ENCODE measurements at places on chromosomes 16 and 17.

DNA sequence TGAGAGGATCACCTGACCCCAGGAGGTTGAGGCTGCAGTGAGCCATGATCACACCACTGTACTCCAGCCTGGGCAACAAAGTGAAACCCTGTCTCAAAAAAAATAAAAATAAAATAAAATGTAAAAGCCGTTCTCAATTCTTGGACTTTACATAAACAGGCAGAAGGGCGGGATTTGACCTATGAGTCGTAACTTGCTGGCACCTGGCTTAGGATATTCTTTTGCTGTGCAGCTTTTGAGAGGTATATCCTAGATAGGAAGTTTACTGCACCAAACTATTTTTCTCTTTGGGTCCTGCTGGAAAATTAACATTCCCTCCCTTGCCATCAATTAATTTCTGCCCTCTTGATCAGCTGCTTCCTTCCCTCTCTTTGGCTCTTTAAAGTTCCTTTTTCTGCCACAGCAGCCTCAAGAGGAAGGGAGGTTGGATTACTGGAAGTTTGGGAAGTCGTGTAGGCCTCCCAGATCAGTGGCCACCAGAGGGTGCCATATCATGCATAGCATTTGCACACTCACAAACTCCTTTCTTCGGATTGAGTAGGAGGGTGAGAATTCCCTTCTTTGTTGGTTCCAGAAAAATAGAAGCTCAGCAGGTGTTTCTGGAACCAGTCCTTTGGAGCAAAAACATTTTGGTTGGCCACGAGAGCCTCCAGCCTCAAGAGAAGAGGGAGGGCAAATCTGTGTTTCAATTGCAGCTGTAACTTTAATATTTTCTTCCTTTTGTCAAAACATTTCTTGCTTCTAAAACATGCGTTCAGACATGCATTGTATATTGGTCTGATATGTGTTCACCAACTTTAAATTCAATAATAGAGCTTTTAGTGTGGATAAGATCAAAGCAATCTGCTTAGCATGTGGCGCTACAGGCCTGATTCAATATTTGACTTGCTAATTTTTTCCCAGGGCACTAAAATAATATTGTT is 147.3 kb downstream of the CCDC182 start:
- DNase-seq, result peak; percentile 79

- peak; percentile 75 for DNase-seq
Measured at GRCh38 chr17:50169121-50169764, 3.4 kb downstream of the SGCA start.

GRCh38 chr17:63365366-63366240 is 80.5 kb downstream of the CYB561 start:
- DNase-seq, result peak; percentile 5

GRCh38 chr16:80996688-80997138 is 10.0 kb downstream of the CMC2 start:
- no peak for DNase-seq

DNA sequence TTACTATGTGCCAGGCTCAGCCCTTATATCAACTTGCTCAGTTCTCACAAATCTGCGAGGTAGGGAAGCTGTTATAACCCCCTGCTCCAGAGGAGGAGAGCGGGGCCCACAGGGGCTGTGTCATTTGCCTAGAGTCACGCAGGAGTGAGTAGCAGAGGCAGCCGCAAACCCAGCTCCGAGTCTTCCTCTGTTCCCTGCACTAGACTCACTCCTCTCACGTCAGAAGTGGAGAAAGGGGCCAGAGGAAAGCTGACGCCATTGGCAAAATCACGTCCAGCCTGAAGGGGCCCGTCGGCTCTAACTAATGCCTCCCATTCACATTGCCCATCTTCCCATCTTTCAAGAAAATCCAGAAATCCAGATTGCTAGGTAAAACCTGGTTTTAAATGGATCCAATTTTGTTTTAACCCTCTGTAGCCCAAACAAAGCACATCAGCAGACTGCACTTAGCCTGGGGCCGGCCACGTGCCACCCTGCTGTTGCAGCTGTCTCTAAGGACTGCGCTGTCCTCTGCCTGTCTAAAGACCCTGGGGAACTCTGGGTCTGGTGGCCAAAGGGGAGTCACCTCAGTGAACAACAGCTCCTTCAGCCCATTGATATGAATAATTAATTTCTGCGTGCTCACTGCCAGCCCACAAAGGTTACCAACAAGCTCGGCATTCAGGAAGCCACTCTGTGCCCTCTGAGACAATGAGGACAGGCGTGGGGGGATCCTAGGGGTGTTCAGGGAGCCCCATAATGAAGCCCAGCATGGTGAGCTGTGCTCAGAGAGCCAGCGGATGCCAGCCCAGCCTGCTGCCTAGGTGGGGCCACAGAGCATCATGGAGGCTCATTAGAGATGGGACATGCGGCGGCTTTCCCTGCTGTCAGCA is 36.7 kb upstream of the ABR start:
- no peak for DNase-seq

GRCh38 chr17:8643855-8644506 is 13.5 kb upstream of the MYH10 start:
- DNase-seq, result no peak

DNA sequence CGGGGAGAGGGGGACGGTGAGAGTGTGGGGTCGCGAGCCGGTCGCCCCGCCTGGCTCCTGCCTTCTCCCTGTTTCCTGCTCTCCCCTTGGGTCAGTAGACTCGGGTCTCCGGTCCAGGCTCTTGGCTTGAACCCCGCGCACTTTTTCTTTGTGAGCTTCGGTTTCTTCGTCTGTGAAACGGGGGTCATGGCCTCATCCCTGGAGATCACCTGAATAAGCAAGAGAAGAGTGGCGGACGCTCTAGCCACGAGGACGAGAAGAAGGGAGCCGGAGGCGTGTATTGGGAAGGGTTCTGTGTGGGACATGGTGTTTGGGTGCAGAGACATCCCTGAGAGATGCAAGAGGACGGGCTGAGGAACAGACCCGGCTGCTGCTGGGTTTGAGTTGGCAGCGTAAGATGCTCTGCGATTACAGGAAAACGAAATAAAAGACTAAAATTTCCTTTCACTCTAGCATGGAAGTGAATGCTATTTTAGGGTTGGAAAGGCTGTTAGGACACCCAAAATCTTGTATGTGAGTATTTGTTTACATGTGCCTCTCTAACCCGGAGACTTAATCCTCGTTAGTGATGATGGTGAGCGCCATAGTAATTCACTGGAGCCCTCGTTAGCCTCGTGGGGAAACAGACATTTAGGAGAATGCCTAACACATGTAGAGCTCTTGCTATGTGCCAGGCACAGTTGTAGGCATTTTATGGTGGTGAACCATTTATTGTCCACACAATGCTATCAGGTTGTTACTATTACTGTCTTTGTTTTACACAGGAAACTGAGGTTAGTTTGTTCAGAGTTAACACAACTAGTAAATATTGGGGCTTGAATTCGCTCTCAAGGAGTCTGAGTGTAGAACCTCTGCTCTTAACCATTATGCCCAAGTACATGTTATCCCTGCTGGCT is 646 bp downstream of the KIF22 start:
- DNase-seq, result no peak

DNA sequence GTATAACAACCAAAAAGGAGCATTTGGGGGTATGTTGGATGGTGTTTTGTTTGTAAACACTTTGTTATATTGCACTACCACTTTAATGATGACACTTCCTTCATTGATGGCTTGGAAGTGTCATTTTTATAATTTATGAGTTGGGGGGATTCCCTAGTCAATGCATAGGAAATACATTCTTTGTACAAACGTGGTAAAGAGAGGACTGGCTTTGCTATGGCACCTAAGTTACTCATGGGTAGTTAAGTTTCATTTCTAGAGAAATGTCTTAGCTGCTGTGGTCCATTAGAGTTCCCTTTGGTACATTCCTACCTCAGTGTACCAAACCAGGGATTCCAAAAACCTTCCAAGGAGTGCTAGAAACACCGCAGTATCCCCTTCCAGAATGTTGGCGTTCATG is 63.7 kb upstream of the CMIP start:
- DNase-seq, result no peak

DNA sequence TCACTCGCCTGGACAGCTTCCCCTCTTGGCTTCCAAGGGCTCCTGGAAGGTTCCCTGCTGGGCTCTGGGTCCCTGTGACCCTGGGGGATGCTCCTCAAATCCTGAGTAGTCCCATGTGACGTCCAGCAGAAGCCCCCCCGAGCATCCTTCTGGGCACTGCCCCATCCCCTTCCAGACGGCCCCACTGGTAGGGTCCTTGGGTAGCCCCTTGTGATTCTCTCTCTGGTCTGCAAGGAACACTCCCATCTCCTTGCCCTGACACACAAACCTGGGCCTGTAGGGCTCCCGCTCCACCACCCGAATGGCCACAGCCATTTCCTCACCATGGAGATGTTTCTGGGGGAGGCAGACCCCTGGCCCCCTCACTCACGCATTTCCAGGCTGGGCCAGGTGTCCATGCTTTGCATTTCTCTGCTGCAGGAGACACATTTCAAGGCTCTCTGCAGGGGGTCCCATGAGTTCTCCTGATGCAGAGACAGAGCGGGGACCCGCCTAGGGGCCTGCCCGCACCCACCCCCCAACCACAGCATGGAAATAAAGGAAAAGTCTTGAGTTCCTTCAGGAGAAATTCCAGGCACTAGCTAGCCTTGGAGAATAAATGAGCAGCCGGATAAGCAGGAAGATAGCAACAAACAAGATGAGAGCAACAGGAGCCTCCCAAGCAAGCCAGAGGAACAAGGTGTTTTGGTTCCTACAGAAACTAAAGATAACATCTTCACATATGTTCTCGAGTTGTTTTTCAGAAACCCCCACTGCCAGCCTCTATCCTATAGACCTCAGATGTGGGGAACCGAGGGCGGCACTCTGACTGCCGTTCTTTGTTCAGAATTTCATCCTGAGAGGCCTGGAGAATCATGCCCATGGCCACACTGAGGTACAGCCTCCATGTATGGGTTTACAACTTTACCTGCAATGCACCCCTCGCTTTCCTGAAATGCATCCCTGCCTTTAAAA is 128.8 kb downstream of the MGAT5B start:
- DNase-seq, result no peak

GRCh38 chr17:49022391-49022941 is 25.3 kb downstream of the IGF2BP1 start:
- peak; percentile 84 for DNase-seq

DNA sequence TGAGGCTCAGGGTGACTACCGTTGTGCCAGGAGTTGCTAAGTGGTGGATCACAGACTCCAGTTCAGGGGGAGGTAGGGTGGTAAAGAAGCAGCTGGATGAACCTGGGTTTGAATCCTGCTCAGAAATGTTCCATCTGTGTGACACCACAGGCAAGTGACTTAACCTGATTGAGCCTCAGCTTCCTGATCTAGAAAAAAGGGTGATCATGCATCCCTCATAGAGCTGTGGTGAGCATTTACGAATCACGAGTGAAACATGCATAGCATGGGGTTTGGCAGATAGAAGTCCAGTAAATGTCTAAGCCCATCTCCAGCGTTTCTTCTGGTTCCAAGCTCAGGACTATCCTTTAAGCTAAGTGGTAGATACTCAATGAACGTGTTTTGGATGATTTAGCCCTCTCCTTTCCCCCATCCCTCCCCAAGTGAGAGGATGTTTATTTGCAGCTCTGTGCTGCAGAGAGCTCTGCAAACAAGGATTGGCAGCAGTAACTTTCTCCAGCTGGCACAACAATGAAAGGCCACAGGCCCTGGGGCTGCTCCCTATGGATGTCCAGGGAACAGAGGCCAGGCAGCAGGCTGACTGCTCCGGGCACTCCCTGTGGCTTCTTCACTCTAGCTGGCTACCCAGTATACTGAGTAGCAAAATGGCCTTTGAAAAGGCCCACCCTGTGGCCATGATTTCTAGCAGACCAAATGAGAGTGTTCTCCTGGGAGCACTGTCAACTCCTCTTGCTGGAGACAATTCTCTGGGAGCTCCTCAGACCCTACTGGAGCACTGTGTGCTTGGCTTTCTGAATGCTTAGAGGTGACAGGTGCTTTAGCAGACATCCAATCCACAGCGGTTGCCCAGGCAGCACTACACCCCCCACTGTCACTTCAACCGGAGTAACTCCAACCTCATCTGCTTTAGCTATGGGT is 21.3 kb downstream of the CA4 start:
- no peak for DNase-seq

- DNase-seq, result no peak
Measured at GRCh38 chr16:13148836-13149235, 247.4 kb downstream of the SHISA9 start.

DNA sequence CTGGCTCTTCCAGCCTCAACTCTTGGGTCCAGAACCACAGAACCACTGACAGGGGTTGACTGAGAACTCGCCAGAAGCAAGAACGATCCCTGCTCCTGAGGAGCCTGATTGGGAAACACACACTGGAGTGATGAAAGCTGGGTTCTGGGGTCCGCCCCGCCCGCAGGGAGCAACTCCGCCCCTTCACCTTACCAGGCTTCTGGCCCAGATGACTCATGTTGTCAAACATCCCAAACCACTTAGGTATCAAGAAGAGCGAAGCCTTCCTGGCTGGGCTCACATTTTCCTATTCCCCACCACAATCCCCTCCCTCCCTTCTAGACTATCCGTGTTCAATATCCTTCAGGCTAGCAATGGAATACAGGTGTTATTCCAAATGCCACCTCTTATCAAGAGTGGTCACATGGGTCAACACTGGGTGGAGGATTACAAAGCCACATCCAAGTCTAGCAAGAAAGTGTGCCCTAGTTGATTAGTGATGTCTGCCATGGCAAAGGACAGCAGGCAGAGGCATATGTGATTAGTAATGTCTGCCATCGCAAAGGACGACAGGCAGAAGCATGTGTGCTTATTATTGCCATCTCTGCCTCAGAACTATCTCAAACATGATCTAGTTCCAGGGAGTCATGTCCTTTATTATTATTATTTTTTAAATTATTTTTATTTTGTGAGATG is 70.5 kb downstream of the TIMM22 start:
- DNase-seq, result peak; percentile 68

GRCh38 chr16:23676924-23677480 is 1.7 kb upstream of the PLK1 start:
- DNase-seq, result no peak

DNA sequence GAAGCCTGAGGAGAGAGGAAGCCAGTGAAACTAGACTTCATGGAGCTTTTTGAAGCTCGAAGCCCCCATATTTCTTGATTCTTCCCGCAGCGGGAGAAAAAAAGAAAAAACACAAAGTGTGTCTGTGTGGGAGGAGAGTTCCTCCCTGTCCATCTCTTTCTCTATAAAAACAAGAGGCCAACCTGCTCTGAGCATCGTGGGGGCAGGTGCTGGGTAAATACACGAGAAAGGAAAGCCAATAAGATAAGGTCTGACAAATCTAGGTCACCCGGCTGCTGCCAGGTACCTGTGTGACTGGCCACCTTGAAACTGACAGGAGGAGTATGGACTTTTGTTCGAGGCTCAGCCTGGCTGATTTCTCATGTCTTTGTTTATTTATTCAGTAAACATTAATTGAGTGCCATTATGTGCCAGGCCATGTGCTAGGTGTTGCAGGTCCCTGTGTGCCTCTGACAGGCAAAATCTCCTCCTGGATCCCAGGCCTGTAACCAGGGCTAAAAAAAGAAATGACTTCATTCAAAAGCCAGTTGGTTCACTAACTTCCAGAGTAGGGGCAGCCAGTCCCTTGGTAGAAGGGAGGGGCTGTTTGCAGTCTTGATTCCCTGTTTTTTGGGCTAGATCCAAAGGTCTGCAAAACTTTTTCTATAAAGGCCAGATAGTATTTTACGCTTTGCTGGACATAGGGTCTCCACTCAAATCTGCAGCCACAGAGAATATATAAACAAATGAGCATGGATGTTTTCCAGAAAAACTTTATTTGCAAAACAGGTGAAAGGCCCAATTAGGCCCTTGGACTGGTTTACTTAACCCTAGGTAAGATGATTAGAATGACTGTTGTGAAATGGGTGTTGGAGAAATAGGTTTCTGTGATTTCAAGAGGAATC is 35.6 kb downstream of the YPEL2 start:
- DNase-seq, result no peak

GRCh38 chr17:49190932-49191331 is 19.4 kb downstream of the GNGT2 start:
- DNase-seq, result no peak

Measured in cardiac muscle cell (in vitro differentiated cells and primary cell).